ENCODE measurements at places on chromosomes 13 and 19. TPM values are rescaled to one million over a fixed set of nuclear protein-coding genes. Genes with fewer than 3 reads are reported as not detected.

Gene MYBPC2
- not detected for polyA plus RNA-seq

Gene RNF113B
- polyA plus RNA-seq = not detected

Gene OR7C1
- not detected for polyA plus RNA-seq

Gene CEACAM8
- not detected for polyA plus RNA-seq

Gene NANOS2
- not detected for polyA plus RNA-seq

All from naive thymus-derived CD4-positive, alpha-beta T cell (primary cell).